ENCODE measurements at places on chromosomes 3 and 15.

- DNase-seq: no peak
Measured at GRCh38 chr3:50266017-50266416, 2.9 kb upstream of the SEMA3B start.

- no peak for DNase-seq
Measured at GRCh38 chr3:180543877-180544276, 58.1 kb upstream of the TTC14 start.

DNA sequence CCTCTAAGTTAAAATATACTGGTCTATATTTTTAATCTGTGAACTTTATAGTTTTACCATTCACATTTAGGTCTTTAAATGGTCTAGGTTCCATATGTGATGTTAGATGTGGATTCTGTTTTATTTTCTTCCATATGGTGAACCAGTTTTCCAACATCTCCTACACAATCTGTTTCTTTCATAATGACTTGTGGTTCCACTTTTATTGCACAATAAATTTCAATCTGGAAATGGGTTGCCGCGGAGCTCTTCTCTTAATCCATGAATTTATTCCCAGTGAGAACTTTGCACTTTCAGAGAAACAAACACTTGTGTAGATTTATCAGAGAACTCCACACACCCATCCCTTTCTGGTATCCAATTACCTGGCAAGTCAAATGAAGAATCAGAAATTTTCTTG, 20.9 kb upstream of the SPPL2A start:
- DNase-seq: no peak

DNA sequence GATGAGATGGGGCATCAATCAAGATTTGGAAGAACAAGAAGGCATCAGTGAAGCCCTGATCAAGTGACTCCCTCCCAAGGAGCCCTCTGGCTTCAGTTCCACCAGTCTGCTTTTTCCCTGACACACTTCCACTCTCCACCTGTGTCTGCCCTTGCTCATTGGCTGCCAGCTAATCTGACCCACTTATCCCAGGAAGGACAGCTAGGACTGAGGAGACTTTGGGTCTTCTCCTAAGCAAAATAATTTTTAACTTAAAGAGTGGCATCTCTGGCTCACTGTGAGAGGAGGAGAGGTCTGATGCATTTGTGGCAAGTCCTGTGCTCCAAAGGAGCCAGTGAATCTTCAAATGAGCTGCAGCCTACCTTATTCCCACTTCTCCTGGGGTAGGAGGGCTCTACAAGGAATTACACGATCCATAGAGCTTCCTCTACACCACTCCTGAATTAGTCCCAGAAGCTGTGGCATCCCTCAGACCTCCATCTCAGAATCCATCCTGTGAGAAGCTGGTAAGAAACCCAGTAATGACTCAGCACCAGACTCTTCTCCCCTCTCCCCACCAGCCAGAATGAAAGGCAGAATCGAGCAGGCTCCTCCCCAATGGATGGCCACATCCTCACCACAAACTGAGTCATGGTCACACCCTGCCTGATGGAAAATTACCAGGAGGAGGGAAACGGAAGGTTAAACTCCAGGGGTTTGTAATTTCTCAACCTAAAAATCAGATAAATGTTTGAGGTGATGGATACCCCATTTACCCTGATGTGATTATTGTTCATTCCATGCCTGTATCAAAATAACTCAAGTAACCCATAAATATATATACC, 6.3 kb upstream of the PKM start:
- peak; percentile 95 for DNase-seq

DNA sequence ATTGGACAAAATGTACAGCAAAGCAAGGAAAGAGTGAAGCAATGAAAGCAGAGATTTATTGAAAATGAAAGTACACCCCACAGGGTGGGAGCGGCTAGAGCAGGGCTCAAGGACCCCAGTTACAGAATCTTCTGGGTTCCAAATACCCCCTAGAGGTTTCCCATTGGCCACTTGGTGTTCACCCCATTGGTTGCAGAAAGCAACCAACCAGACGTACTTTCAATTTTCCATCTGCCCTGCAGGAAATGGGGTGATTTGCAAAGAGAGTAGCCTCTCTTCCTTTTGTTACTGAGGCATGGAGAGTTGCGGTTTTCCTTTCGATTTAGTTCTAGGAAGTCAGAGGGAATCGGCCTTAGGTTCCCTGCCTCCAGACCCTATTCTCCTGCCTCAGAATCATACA, 2.4 kb downstream of the PML start:
- DNase-seq: peak; percentile 84

DNA sequence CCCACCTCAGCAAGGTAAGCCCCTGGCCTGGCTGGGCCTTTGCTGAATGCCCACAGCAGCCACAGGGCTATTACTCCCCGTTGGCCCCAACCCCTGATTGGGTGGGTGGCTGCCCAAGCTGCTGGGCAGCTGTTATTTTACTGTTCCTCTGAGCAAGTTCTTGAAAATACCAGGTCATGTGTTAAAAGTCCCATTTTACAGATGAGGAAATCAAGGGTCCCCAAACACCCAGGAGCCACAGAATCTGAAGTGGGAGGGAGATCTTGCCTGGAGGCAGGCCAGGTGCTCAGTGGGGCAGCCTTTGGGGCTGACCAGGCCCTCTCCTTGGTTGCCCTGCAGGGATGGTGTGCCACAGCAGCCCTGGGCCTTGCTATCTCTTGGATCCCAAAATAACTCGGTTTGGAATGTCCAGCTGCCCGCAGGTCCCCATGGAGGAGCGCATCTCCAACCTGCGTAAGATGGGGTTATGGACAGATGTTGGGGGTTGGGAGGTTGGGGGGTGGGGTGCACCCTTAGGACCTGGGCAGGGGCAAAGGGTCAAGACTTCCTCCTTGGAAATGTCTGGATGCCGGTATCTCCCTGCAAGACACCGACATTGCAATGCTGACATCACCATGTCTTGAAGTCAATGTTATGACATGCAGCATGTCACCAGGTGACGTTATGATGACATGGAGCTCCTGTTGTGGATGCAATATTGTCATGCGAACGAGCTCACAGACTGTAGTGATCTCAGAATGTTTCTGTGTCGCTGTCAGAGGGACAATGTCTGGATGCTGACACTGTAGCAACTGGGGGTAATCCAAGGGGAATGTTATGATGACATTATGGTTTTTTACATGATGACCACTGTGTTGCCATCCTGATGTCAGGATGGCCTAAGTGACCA, 13.3 kb upstream of the CSPG4 start:
- DNase-seq: no peak

GRCh38 chr3:137438561-137438960, 325.6 kb upstream of the SOX14 start:
- no peak for DNase-seq

DNA sequence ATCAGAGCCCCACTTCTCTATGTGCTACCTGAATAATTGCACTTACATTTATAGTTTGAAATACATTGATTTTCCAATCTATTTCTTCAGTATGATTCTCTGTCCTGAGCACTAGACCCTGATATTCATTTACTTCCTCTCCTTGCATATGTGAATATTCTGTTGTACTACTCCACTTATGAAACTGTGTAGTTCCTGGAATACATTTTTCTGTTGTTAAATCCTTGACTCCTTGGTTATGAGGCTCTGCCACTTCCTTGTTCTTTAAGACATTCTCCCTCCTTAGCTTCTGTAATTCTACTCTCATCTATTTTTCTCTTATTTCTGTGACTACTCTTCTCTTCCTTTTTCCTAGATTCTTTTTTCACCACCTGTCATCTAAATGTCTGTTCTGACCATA, 12.9 kb upstream of the MGA start:
- DNase-seq: peak; percentile 72

- DNase-seq: no peak
Measured at GRCh38 chr3:149703466-149703865, 45.6 kb upstream of the WWTR1 start.

- DNase-seq: no peak
Measured at GRCh38 chr3:120988994-120989393, 81.0 kb downstream of the STXBP5L start.

DNA sequence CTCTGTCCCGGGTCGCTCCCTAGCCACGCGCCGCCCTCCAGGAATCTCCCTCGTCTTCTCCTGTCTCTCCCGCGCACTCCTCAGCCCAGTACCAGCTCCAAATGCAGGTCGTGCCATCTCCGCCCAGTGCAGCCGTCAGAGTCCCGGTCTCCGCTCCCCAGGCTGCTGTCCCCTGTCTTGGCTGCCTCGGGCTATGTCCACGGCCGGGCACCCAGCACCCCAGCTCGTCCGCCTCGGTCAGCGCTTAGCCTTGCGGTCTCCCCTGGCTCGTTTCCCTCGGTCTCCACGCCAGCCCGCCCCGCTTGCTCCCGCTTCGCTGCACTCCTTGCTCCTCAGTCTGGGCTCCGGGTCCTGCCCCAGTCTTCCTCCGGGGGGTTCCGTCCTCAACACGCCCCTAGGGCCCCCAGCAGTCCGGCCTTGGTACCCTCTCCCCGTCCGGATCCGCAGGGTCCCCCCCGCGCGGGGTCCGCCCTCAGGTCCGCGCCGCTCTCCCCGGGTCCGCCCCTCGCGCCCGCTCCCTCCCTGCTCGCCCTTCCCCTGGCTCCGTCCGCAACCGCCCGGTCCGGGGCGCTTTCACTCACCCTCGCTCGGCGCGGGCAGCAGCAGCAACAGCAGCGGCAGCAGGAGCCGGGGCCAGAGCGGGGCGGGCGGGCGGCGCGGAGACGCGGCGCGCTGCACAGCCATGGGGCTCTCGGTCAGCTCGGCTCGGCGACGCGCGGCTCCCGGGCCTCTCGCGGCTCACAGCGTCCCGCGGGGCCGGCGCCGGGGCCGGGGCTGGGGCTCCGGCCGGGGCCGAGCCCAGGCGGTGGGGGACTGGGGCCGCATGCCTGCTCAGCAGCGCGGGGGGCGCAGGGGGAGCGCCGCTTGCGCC, 462 bp downstream of the IGDCC3 start:
- DNase-seq: no peak

DNA sequence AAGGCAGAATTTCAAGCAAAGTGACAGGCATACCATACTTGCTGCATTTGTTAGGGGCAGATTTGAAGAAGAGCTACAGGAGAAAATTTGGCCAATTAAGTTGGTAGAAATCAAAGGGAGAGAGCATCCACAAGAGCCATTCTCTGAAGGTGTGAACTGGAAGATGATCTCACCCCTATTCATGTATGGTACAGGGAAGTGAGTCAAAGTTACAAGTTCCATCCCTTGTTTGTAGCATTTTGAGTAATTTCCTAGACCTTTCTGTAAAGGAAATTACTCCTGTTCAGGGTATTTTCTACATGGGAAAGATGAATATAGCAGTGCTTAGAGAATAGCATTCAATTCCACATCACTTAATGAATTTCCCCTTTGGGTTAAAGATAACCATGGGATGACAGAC, 28.4 kb downstream of the TTC14 start:
- no peak for DNase-seq

DNA sequence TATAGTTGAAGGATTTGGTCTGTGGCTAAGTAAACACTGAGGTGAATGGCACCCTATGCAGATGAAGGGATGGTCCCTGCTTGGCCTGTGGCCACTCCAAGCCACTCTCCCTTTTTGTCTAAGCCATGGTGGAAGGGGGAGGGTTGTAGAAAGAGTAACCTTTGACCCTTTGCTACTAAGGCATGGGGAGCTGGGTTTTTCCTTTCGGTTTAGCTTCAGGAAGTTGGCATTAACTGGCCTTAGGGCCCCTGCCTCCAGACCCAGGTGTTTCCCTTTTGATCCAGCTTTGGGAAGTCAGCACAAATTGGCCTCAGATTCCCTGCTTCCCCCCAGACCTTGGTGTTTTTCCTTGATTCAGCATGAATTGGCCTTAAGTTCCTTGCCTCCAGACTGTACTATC, 49.5 kb downstream of the EFCAB12 start:
- DNase-seq: no peak

- DNase-seq: no peak
Measured at GRCh38 chr3:28841441-28841840, 439.4 kb upstream of the RBMS3 start.

- DNase-seq: no peak
Measured at GRCh38 chr3:128072454-128073184, 20.4 kb downstream of the SEC61A1 start.

GRCh38 chr3:142046320-142047020, 102.9 kb downstream of the TFDP2 start:
- DNase-seq: peak; percentile 25

GRCh38 chr3:127488740-127489139, 101.8 kb downstream of the TPRA1 start:
- DNase-seq: no peak

DNA sequence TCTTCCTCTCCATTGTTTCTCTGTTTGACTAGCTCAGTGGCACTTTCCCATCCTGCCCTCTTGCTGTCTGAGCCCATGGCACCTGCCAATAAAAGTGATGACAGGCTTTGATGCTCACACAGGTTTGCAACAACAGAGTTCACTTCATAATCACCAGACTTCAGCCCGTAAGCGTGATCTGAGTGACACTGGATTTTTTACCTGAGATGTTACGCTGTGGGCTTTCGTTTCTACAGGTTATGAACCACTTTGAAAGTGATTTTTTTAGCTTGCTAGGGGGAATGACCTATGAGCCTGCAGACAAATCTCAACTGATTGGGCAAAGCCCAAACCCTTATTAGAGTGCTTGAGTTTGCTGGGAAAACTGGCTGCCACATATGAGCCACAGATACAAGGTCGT, 173.9 kb upstream of the ICE2 start:
- no peak for DNase-seq

DNA sequence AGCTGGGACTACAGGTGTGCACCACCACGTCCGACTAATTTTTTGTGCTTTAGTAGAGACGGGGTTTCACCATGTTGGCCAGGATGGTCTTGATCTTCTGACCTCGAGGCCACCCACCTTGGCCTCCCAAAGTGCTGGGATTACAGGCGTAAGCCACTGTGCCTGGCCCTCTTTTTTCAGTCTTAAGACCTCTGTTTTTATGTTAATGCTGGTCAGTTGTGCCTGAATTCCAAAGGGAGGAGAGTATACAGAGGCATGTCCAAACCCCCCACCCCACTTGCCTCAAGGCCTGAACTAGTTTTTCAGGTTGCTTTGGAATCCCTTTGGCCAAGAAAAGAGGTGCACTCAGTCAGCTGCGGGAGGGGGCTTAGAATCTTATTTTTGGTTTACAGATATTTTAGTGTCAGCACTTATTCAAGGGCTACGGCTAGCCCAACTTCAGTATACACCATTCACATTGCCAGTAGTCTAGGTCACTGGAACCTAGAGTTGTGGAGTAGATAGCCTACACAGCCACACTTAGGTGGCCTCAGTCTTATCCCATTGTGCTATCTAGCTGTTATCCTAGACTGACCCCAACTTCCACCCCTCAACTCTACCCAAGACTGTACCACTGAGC, 128.0 kb upstream of the TPM1 start:
- DNase-seq: no peak

DNA sequence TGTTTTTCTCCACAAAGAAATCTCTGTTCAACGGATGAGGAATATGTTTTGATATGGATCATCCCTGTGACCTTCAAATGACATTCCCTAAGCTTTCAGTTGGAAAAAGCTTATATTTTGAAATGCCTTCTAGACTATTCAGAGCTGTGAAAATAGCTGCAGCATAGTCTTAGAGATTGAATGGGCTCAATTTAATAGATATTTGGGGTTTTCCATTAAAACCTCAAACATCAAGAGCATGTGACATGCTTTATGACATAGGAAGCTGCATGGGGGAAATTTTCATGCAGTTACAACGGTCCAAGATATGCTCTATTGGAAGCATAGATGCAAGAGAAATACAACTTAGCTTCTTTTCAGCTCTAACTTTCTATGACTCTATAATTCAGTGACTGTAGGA, 102.8 kb downstream of the LSAMP start:
- DNase-seq: no peak

GRCh38 chr3:126270145-126270811, 86.9 kb downstream of the KLF15 start:
- DNase-seq: no peak

- DNase-seq: no peak
Measured at GRCh38 chr15:65264863-65265430, 21.7 kb downstream of the PARP16 start.

Data from inflammatory macrophage treated with lipopolysaccharide for 1 hour (primary cell).